ENCODE measurements at places on chromosomes 11 and 22.

DNA sequence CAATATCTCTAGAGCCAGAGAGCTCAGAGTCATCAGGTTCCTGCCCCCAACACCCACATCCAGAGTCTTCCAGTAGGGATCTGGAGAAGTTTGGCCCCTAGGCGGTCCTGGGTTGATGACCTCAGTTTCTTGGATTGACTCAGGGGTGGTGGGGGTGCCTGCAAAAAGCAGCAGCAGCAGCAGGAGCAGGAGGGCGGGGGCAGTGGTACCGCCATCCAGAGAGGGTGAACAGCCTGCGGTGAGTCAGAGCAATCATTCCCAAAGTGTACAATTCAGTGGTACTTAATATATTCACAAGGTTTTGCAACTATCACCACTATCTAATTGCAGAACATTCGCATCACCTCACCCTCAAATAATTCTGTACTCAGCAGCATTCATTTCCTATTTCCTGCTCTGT is 9.9 kb upstream of the SEC14L3 start:
- no peak for DNase-seq

- DNase-seq, result no peak
These were observed 5.5 kb upstream of the GAB4 start for GRCh38 chr22:17013396-17014100.

GRCh38 chr22:22981670-22982571 is 88.4 kb upstream of the GNAZ start:
- DNase-seq, result no peak

DNA sequence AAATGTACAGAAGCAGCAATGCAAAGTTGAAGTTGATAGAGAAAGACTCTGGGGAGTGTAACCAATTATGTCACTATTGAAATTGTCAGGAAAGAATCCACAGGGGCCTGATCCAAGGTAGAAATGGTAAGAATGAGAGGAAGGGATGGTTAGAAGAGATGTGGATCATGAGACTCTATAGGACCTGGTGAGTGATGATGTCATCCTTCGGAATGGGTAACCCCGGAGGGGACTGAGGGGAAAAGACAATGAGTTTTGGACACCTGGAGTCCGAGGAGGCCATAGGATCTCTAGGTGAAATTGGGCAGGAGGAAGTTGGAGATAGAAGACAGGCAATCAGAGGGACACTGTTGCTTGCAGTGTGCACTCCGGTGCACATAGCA is 6.3 kb upstream of the TIMP3 start:
- DNase-seq, result no peak

DNA sequence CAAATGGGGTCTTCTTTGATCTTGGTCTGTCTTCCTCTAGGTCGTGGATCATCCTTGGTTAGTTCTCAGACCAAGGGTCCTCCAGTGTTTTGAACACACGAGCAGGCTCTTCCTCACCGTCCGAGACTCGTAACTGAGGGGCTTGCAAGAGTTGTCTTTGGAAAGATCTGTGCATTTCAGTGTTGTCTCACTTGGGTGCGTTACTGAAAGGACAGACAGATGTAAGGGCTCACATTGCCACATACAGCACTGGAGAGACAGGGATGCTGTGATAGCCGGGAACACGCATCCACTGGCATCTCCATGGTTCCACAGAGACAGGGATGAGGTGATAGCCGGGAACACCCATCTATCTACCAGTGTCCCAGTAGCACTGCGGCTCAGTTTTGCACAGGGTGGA is 15.7 kb downstream of the GLB1L2 start:
- DNase-seq, result no peak
